Activated CD4-positive, alpha-beta memory T cell treated with anti-CD3 and anti-CD28 coated beads, Interleukin-2, amount 10 ng/mL, durations not matched to agents 7 days and 5 days (primary cell): ENCODE measurements at places on chromosomes 2 and 18. TPM values are rescaled to one million over a fixed set of nuclear protein-coding genes. Genes with fewer than 3 reads are reported as not detected.

C1QL2 gene
- total RNA-seq: not detected

GRCh38 chr18:75472906-75473305, 45.4 kb upstream of the SMIM21 start:
- no peak overlapping the region for H3K27ac ChIP-seq
- H3K36me3 ChIP-seq: no peaks in the 10 kb centered on the region
- DNase-seq: no peak
- peaks cover 3% of the 10 kb centered on the region for H3K27me3 ChIP-seq
- H3K4me3 ChIP-seq: no peak overlapping the region

DNA sequence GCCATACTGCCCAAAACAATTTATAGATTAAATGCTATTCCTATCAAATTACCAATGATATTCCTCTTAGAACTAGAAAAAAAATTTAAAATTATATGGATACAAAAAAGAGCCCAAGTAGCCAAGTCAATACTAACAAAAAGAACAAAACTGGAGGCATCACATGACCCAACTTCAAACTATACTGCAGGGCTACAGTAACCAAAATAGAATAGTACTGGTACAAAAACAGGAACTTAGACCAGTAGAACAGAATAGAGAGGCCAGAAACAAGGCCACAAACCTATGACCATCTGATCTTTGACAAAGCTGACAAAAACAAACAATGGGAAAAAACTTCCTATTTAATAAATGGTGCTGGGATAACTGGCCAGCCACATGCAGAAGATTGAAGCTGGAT, 86.1 kb upstream of the KYNU start:
- H3K27ac ChIP-seq: no peak overlapping the region
- DNase-seq: no peak
- H3K4me1 ChIP-seq: no peaks in the 10 kb centered on the region
- no peak overlapping the region for H3K4me3 ChIP-seq

GRCh38 chr2:102296449-102296848, 14.9 kb upstream of the IL1RL1 start:
- DNase-seq: no peak
- H3K36me3 ChIP-seq: no peaks in the 10 kb centered on the region
- peaks cover 20% of the 10 kb centered on the region for H3K27me3 ChIP-seq
- H3K4me1 ChIP-seq: peaks cover 50% of the 10 kb centered on the region

REG3G gene
- total RNA-seq: not detected

- no peak for DNase-seq
- no peaks in the 10 kb centered on the region for H3K36me3 ChIP-seq
- H3K4me3 ChIP-seq: no peak overlapping the region
- no peaks in the 10 kb centered on the region for H3K4me1 ChIP-seq
- no peaks in the 10 kb centered on the region for H3K27me3 ChIP-seq
- H3K27ac ChIP-seq: no peak overlapping the region
These were observed 413.8 kb downstream of the RAD51AP2 start for GRCh38 chr2:17104454-17104853.

GRCh38 chr2:25806941-25807340, 71.3 kb downstream of the ASXL2 start:
- no peak overlapping the region for H3K4me3 ChIP-seq
- no peak overlapping the region for H3K27ac ChIP-seq
- H3K27me3 ChIP-seq: no peaks in the 10 kb centered on the region

RUFY4 gene
- 2.1 TPM for total RNA-seq

DNA sequence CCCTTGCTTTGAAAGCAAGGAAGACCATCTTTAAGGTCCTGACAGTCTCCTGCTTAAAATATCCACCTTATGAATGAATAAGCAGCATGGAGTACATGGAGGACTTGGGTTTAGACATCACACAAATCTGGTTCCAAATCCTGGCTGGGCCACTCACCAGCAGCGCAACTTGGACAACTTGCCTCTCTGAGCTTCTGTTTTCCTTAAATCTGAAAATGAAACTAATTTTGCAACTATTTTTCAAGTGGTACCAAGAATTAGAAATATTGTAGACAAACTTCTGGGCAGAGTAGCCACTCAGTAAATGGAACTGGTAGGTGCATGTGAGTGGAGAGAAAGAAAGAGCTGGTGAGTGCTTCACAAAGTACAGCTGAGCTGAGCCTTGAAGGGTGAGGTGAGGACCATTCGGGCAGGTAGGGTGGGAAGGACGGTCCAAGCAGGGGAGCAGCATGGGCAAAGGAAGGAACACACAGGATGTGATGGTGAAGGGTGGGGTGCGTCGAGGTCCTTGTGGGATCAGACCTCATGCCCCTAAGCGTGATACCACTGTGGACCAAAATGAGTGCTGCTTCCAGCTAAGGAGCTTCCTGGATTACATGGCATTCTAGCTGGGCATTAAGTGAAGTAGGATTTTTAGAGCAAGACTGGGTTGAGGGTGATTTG, 14.4 kb upstream of the TET3 start:
- H3K4me1 ChIP-seq: peaks cover 28% of the 10 kb centered on the region
- H3K36me3 ChIP-seq: no peaks in the 10 kb centered on the region
- H3K4me3 ChIP-seq: peak overlapping the region; percentile 23
- DNase-seq: no peak
- H3K27ac ChIP-seq: peak overlapping the region; percentile 69

DNA sequence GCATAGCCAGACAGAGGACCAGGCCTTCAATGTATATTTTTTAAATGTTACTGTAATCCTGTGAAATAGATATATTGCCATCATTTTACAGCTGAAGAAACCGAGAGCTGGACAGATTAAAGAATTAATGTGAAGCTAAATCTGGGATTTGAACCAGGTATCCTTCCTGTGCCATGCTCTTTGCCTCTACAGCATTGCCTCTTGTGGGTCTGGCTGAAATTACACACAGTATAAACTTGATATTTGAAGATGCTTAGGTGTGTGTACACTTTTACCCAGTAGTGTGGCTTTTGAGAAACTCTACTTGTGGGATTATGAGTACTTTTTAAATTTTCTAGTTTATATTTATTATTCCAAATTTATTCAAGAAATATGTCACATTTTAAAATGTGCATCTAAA, 264.5 kb downstream of the CNTNAP5 start:
- H3K4me3 ChIP-seq: no peak overlapping the region
- no peaks in the 10 kb centered on the region for H3K4me1 ChIP-seq
- no peaks in the 10 kb centered on the region for H3K27me3 ChIP-seq
- H3K27ac ChIP-seq: no peak overlapping the region

RAB31 gene
- 3.5 TPM for total RNA-seq

DNA sequence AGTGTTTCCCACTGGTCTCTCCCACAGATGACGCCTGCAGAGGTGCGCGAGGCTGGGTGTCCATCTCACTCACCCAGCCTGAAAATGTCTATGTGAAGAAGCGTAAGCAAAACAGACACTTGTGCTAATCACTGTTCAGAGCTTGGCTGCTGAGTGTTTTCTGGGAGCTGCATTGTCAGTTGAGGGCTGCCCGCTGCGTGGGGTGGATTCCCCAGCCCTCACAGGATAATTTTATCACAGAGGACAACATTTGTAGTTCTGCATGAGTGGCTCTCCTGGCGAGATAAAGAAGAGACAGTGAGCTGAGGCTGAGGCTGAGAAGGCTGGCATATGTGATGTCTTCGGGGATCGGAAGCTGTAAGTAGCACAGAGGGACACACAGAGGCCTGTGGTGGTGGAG, 16.2 kb upstream of the CAPN13 start:
- H3K27me3 ChIP-seq: no peaks in the 10 kb centered on the region
- H3K27ac ChIP-seq: no peak overlapping the region
- no peak for DNase-seq
- no peaks in the 10 kb centered on the region for H3K4me1 ChIP-seq
- no peak overlapping the region for H3K4me3 ChIP-seq

DNA sequence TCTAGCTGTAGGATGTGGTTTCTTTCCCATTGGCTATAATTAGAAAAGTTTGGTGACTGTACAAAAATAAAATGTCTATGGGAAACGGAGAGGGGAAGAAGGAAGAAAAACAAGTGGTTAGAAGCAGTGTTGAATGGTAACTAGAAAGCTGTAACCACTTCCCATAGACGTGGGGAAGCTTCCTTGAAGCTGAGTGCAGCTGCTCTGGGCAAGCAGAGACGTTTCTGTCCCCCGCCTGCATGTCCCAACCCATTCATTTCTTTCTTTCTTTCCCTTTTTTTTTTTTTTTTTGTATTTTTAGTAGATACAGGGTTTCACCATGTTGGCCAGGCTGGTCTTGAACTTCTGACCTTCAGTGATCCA, 367.8 kb upstream of the HS6ST1 start:
- no peak overlapping the region for H3K27ac ChIP-seq

DNA sequence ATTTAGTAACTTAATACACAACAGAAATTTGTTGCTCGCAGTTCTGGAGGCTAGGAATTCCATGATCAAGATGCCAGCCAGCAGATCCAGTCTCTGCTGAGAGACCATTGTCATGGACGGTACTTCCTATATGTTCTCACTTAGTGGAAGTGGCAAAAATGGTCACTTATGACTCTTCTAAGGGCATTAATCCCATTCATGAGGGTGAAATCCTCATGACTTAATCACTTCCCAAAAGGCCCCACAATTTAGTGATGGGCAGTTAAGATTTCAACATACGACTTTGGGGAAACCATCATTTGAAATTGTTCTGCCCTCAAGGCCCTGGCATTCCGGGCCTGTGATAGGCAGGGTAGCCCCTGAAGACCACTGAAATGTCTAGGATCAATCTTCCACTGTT, 23.0 kb downstream of the BZW1 start:
- no peaks in the 10 kb centered on the region for H3K27me3 ChIP-seq
- H3K36me3 ChIP-seq: peaks cover 3% of the 10 kb centered on the region
- H3K4me3 ChIP-seq: no peak overlapping the region
- no peak overlapping the region for H3K27ac ChIP-seq
- no peak for DNase-seq

RGPD8 gene
- total RNA-seq: 7.9 TPM

VWA3B gene
- not detected for total RNA-seq

COLEC12 gene
- total RNA-seq: not detected

GRCh38 chr2:210548878-210549384, 7.5 kb upstream of the CPS1 start:
- no peaks in the 10 kb centered on the region for H3K4me1 ChIP-seq
- H3K27ac ChIP-seq: no peak overlapping the region
- no peaks in the 10 kb centered on the region for H3K36me3 ChIP-seq
- peaks cover 1% of the 10 kb centered on the region for H3K27me3 ChIP-seq
- no peak overlapping the region for H3K4me3 ChIP-seq
- DNase-seq: no peak

- no peaks in the 10 kb centered on the region for H3K36me3 ChIP-seq
- H3K4me3 ChIP-seq: no peak overlapping the region
- H3K27me3 ChIP-seq: peaks cover 2% of the 10 kb centered on the region
- no peaks in the 10 kb centered on the region for H3K4me1 ChIP-seq
These were observed 97.8 kb upstream of the GLI2 start for GRCh38 chr2:120637847-120638246.

DNA sequence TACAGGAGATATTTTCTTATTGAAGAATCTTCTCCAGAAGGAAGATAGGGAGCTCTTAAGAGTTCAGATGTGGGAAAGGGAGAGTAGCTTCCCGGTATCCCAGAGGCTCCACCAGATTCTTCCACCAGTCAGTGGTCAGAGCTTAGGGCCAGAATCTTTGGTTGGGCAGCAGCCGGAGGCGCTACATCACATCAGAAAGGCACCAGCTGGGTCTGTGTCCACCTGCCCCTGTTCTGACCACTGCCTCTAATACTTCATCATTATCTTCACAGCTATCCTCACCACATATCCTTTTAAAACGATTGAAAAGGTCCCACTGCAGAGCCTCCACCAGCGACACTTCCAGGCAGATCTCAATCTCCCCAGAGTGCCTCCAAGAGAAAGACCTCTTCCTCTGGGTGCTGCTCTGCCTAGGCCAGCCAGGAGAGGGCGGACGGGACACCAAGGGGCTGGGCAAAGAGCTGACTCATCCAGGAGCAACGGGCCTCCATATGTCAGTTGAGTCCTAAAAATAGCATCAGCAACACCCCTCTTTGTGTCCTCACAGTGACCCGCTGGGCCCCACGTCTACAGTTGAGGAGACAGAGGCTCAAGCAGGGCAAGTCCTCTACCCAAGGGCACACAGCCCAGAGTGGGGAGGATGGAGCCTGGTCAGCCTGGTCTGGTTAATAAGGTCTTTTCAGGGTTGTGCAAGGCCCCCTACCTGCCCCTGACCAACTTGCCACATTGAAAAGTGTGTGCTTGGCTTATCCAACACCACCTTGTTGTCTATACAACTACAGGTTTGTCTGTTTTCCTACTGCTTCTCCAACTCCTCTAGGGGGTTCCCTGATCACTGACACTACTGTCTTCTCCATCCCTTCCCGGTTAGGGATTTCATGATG, 81.2 kb downstream of the ADD2 start:
- H3K4me1 ChIP-seq: no peaks in the 10 kb centered on the region
- DNase-seq: peak; percentile 32
- no peaks in the 10 kb centered on the region for H3K36me3 ChIP-seq
- H3K27me3 ChIP-seq: no peaks in the 10 kb centered on the region

DNA sequence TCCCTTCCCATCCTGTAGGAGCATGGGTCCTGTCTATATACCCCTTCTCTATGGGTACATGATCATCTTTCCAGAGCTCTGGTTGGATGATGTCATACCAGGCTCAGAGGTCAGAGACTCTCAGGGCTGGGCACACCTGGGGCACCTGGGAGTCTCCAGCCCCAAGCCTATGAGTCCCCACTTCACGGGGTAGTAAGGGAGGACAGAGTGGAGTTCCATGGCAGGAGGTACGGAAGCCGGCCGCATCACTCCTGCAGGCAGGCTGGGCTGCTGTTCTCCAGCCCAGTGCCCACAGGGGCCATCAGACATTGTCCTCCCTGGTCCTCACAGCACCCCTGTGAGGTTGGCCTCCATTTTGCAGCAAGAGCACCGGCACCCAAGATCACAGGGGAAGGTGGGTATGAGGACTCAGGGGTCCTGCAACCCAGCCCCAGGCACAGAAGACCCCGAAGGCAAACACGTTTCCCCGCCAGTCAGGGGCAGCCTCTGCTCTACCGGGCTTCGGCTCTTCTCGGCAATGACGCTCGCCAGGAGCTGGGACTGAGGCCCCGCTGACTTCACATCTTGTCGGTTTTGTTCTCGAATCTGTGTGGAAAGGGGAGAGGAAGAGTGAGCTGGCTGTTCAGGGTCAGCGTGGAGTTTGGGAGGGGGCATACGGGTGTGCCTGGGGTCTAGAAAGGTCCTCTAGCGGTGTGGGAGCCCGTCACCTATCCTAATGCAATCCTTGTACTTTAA, 91.5 kb downstream of the ADD2 start:
- H3K4me1 ChIP-seq: no peaks in the 10 kb centered on the region
- H3K27ac ChIP-seq: no peak overlapping the region

OXER1 gene
- total RNA-seq: not detected

DNA sequence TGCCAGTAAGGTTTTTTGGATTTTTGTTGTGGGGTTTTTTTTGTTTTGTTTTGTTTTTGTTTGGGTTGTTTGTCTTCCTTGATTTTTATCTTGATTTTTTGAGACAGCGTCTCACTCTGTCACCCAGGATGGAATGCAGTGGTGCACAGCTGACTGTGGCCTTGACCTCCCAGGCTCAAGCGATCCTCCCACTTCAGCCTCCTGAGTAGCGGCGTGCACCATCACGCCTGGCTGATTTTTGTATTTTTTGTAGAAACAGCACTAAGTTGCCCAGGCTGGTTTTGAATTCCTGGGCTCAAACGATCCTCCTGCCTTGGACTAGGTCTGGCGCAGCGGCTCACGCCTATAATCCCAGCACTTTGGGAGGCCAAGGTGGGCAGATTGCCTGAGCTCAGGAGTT, 16.4 kb downstream of the MPPE1 start:
- no peak for DNase-seq
- no peak overlapping the region for H3K4me3 ChIP-seq
- peaks cover 66% of the 10 kb centered on the region for H3K36me3 ChIP-seq
- H3K27me3 ChIP-seq: no peaks in the 10 kb centered on the region
- no peak overlapping the region for H3K27ac ChIP-seq
- H3K4me1 ChIP-seq: peaks cover 11% of the 10 kb centered on the region
